Non-pigmented ciliary epithelial cell (primary cell): ENCODE measurements at places on chromosomes 3 and 15.
A peak's percentile ranks its signal among the peaks of the same experiment; 100 is the strongest.

- DNase-seq, result peak; percentile 76
These were observed 92.5 kb downstream of the ADAMTS9 start for GRCh38 chr3:64595253-64595694.

DNA sequence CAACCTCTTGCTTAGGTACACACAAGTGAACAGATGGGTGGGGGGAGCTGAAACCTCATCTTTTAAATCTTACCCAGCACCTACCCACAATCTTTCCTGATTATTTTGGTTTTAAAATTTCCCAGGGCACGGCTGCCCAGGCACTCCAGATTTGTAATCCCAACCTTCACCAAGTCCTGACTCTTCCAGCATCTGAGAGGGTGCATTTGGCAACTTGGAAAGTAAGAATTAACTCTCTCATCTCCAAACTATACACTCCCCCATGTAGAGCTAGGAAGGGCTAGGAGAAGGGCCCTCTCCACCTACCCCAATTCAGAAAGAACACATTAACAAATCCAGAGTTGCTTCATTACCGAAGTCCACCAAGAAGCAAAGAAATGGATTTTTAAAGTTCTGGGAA lies 41.7 kb upstream of the PRICKLE2 start:
- no peak for DNase-seq

DNA sequence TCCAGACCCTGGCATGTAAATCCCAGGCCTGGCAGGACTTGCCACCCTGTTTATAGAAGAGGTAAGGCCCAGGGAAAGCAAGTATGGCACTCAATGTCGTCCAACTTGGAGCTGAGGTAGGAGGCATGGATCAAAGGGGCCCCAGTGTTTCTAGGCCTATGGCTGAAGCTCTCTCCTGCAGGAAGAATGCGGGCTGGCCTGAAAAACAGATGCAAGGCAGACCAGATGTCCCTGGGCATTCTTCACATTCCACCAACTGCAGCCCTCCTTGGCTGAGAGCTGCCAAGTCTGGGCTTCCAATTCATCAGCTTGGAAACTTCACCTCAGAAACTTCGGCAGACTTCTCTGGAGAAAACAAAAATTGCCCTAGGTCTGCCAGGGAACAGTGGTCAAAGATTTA lies 22.2 kb downstream of the MESD start:
- DNase-seq, result peak; percentile 62

DNA sequence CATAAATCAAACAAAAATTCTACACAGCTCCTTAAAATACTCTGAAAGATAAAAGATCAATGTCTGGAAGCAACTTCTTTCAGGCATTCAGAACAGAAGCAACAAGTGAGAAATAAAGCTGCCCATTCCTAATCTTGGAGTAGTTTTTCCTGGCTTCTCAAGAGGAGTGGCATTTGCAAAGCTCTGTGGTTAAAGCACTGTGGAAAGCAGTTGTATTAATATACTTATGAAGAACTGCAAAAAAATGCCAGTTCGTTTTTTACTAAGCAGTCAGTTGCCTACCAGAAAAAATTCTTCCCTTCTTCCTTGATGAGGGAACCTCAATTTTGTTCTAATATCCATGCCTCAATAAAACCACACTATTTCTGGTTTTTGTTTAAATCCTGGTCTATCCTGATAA lies 197.8 kb downstream of the TNIK start:
- DNase-seq, result no peak
